ENCODE measurements at places on chromosomes 2 and 18. TPM values are rescaled to one million over a fixed set of nuclear protein-coding genes. Genes with fewer than 3 reads are reported as not detected.

DNA sequence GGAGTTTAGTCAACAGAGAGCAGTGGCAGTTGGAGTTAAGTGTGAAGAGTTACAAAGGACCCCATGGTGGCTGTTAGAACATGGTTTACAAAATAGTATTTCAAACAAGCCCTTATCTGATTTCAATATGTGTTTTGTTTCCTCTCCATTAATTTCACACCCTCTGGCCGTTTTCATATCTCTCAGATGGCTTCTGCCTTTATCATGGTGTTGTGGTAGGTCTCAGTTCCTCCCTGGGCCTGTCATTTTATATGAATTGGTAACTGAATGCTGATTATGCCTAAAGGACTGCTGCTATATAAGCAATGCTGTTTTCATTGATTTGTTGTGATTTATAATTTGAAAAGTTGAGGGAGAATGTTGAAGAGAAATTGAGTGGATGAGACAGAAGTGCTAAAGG lies 686.7 kb downstream of the NYAP2 start:
- no peak for DNase-seq

DNA sequence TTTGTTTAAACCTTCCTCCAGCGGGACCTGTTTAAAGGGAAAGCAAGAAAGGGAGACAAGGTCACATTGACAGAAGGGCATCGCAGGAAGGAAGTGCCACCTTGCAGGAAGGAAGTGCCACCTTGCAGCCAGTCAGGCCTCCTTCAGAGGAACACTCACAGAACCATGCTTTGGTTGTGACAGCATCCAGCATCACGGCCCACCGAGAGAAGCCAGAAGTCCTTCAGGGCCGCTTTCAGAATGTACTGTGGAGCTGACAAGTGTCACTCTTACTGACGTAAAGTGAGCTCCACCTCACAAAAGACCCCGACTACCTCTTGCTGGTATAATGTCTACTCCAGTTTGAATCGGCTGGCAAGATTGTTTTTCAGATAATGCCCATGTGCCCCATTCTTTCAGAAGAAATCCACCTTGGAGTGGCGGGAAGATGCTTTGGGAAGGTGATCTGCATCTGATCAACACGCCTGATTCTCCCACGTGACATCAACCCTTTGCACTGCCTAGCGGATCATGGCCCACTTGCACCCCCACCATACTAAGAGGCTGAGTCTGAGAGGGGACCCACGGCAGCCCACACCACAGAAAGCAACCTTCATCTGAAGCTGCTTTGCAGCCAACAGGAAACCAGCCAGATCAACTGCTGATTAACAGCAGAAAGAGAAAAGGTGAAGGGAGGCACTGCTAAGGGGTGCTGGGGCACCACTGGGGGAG lies 99.8 kb downstream of the UXS1 start:
- DNase-seq, result no peak

GRCh38 chr18:78666666-78667335 lies 312.8 kb upstream of the SALL3 start:
- no peak for DNase-seq

The HJURP gene
- total RNA-seq, result 0.31 TPM

- DNase-seq, result no peak
Measured at GRCh38 chr2:648476-649424, 28.5 kb downstream of the TMEM18 start.

- no peak for DNase-seq
Measured at GRCh38 chr18:25345081-25345866, 6.7 kb downstream of the ZNF521 start.

DNA sequence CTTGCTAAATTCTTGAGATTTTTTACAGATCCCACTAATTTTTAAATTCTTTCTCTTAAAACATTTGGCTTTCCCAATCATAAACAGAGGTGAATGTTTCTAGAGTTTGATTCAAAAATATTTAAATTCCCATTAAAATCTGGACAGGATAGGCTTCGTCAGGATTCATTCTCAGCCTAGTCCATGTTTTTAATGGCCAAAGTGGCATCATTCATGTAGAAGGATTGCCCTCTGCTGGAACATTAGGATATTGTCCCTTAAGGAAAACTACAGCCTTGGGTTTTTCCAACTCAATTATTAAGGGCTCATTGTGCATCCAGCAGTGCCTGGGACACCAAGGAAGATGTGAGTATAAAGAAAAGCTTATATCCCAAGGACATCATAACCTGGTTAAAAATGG lies 71.7 kb downstream of the TPGS2 start:
- DNase-seq, result no peak

The DAW1 gene
- not detected for total RNA-seq

The GKN1 gene
- not detected for total RNA-seq

The ABCB11 gene
- total RNA-seq, result 0.18 TPM

- no peak for DNase-seq
Measured at GRCh38 chr2:114128725-114129124, 238.8 kb downstream of the ACTR3 start.

- no peak for DNase-seq
Measured at GRCh38 chr2:61535449-61535848, 2.7 kb downstream of the XPO1 start.

DNA sequence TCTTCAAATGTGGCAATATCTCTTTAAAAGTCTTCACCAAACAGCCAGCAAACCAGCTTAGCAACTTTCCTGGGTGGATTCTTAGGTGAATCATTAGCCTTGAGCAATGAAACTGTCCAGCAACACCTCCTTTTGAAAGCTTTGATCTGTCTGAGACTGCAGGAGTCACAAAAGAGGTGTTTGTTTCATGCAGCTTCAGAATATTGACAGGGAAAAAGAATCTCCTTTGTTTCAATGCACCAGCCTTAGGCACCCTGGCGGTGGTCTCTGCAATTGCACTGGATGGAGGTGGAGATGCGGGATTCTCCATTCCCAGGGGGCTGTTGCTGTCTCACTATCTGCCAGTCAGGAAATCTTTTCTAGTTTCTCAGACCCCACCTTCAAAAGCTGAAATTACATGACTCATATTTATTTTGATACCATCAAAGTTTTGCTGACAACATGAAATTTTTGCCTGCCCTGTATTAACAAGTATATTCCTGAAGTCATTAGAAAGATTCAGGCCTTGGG lies 76.0 kb upstream of the DSG1 start:
- peak; percentile 55 for DNase-seq

DNA sequence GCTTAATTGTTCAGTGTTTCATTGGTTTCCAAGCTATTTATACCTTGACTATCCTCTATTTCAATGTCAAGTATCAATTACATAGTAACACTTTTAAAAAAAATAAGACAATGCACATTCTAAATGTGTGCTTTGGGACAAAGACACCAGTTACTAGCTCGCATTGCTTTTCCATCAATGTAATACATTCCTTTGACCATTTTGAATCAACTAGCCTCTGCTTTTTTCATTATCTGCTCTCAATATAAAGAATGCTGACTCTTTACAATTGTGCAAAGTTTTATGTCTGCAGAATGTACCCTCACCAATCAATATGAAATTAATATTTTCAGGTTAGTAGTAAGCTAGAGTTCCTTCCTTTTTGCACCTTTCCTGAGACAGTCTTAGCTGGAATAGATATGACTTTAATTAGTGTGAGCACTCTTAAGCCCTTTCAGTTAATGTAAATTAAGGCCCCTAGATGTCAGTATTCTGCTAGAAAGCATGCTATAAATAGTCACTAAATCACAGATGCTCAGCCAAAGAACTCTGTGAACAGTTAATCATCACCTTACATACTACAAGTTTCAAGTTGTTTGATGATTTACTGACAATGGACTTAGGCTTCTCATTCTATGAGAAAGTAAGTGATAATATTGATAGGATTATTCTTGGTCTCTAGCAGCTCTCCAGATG lies 413.6 kb downstream of the PTH2R start:
- DNase-seq, result no peak

The RNF144A gene
- 15.2 TPM for total RNA-seq

The POTEC gene
- not detected for total RNA-seq

DNA sequence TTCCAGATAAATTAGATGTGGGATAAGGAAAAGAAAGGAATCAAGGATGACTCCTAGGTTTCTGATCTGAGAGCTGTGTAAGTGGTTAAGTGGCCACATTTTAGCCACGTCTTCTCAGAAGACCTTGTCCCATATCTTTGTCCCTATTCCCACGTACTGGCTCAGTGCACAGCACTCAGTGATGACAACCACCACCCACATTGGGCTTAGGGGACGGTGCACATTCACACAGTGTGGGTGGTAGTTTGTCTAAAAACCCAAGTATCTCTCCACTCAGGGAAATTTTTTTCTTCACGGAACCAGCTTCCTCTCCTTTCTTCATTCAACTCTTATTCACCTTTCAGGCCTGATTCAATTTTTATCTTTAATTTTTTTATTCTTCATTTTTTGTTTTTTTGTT lies 30.6 kb upstream of the GCC2 start:
- DNase-seq, result no peak

DNA sequence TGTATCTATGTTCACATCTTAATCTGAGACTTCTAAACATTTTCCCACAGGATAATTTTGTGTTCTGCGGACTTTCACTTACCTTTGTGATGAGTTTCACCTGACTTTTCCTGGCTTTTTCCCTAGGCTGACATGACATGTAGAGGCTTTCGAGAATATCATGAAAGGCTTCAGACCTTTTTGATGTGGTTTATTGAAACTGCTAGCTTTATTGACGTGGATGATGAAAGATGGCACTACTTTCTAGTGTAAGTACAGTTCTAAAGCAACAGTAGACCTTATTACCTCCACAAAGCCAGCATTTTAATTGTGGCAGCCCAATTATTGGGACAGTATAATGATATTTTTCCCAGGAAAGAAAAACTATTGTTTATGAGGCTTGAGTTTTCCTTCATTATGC lies 34.1 kb upstream of the METAP1D start:
- no peak for DNase-seq
